ENCODE measurements at places on chromosomes 6 and 20. TPM values are rescaled to one million over a fixed set of nuclear protein-coding genes. Genes with fewer than 3 reads are reported as not detected.

DNA sequence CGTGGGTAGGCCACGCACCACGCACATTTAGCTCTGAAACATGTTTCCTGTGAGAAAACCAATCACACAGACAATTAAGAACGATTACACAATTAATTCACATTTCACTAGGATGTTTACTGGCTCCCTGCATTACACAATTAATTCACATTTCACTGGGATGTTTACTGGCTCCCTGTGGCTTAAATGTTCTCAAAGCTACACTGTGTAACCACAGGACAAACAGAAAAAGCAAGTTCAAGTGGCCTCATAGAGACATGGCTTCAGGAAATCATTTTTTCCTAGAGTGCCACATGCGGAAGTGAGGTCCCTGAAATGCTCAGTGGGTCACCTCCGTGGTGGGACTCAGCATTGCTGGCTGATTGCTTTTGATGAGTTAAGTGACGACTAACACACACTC is 61.7 kb upstream of the XRN2 start:
- no peak for DNase-seq

DNA sequence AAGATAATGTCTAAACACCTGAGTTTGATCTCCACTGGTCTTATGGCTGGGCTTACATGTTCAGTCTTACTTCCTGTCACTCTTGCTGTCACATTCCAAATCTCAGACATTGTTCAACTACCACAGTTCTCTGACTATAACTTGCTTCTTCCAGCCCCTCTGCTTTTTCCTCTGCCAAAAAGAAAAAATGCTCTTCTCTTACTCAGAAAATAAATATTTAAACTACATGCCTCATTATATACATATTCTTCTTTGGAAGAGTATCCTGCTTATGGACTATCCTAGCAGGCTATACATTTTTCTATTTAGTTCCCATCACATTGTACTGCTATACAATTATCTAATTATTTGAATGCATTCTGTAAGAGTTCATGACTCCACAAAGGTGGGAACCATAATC is 175.4 kb downstream of the TBC1D32 start:
- DNase-seq: no peak

DNA sequence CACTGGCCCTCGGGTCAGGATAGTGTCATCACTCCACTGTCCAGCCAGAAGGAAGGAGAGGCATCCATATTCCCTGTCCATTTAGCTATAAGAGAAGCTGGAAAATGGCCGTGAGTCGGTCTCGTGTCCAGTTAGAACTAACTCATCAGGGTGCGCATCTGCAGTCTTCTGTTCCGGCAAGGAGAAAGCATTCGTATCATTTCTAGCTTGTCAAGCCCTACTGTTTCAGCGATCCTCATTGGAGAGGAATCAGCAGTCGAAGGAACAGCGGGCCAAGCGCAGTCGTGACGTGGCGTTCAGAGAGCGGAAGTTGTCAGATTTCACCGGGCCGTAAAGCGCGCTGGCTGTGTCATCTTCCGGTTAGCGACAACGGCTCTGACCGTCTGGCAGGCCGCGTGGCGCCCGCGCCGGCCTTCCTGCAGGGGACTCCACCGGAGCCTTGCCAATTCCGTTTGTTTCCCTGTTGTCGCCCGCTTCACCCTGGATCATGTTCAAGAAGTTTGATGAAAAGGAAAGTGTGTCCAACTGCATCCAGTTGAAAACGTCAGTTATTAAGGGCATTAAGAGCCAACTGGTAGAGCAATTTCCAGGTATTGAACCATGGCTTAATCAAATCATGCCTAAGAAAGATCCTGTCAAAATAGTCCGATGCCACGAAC is 32.9 kb downstream of the HM13 start:
- DNase-seq: peak; percentile 93

- DNase-seq: peak; percentile 91
Measured at GRCh38 chr20:56451056-56451765, 17.2 kb upstream of the RTF2 start.

DNA sequence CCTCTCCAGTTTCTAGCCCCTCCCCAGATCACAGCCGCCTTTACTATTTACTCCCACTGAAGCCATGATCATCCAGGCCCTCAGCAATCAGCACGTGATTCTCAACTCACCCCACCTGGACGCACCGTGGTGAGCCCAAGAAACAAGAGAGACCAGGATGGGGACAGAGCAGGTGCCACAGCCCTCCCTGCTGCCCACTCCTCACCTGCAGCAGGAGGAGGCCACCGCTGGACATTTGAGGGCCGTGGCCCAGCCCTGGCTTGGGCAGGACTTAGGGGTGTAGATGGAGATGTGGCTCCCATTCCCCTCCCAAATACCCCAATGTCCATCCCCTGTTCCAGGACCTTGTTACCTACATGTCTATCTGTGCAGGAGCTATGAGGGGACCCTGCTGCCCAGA is 20.3 kb downstream of the HLA-F start:
- no peak for DNase-seq

DNA sequence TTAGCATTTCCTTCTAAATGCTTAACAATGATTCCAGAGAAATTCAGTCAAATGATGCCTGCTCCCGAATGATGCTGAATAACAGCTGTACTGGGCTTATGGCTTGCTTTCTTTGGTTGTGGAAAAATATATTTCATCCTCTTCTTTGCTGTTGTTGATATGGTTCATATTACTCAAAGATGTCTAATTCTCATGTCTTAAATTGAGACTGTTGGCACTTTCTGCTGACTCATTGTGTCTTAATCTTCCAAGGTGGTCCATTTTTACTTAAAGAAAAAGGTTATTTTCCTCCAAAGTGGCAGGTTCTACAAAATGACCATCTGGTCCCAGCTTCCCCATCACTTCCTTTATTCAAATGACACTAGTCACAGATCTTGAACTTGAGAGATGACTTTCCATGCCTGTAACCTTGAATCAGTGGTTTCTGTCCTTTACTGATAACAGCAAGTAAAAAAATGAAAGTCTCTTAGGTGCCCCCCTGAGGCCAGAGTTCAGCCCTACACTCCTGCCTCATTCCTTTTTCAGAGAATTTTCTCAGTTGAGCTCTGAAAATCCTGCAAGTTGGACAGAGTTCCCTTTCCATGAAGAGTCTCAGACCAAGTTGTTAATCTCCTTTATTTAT is 6.9 kb downstream of the SNAP25 start:
- DNase-seq: no peak

Gene TINAG
- total RNA-seq: not detected

Gene CLPSL2
- total RNA-seq: not detected

All from fibroblast of villous mesenchyme (primary cell).